Smooth muscle cell of bladder (primary cell): ENCODE measurements at places on chromosomes 11 and 22. TPM values are rescaled to one million over a fixed set of nuclear protein-coding genes. Genes with fewer than 3 reads are reported as not detected.

GLB1L2 gene
- total RNA-seq, result 0.18 and 0.43 TPM in 2 replicates

MS4A12 gene
- not detected in 2 replicates for total RNA-seq

LDHAL6A gene
- total RNA-seq, result not detected in 2 replicates

KRTAP5-2 gene
- total RNA-seq, result not detected in 2 replicates

MS4A4E gene
- total RNA-seq, result not detected in 2 replicates

RCOR2 gene
- total RNA-seq, result 2.8 and 4.3 TPM in 2 replicates

NR1H3 gene
- 21.1 and 23.5 TPM in 2 replicates for total RNA-seq

C11orf91 gene
- total RNA-seq, result not detected in 2 replicates

THYN1 gene
- 75.3 and 79.9 TPM in 2 replicates for total RNA-seq

WBP2NL gene
- 0.28 and 0.46 TPM in 2 replicates for total RNA-seq

DEFB131B gene
- not detected in 2 replicates for total RNA-seq

NXPE4 gene
- total RNA-seq, result not detected in 2 replicates

CEP126 gene
- 1.1 and 1.3 TPM in 2 replicates for total RNA-seq

CTSD gene
- 131 and 251 TPM in 2 replicates for total RNA-seq

IGLL1 gene
- total RNA-seq, result not detected in 2 replicates

LMO2 gene
- total RNA-seq, result 0.09 and 0.14 TPM in 2 replicates

NLRP6 gene
- not detected in 2 replicates for total RNA-seq

USP35 gene
- 8.5 and 11.8 TPM in 2 replicates for total RNA-seq

TLCD5 gene
- total RNA-seq, result 5.4 and 7.0 TPM in 2 replicates

TPBGL gene
- total RNA-seq, result under 0.01 TPM in 1 of 2 replicates, not detected in the other

C11orf86 gene
- 0.28 TPM in 2 replicates for total RNA-seq

ZNF280B gene
- total RNA-seq, result 0.28 and 0.46 TPM in 2 replicates

BIRC2 gene
- total RNA-seq, result 35.1 and 36.6 TPM in 2 replicates

ABCC8 gene
- total RNA-seq, result not detected in 2 replicates

OR4A16 gene
- total RNA-seq, result not detected in 2 replicates

STK33 gene
- 0.37 and 0.57 TPM in 2 replicates for total RNA-seq

B3GAT1 gene
- total RNA-seq, result 0.09 TPM in 1 of 2 replicates, not detected in the other
